Kidney tubule cell (primary cell): ENCODE measurements at places on chromosomes 6 and 20.

DNA sequence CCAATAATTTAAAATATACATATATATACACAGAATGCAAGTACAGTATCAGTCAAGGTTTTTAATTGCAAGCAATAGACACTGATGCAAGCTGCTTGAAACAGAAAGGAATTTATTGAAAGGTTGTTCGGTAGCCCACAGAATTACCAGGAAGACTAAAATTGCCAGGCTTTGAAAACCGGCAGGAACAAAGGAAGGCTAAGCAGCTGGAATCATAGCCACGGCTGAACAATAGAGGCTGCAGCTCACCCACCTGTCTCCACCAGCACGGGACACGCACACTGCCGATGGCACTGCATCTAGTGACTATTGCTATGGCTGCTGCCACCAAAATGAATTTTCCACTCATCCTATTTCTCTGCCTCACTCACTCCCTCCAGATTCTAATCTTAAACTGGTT is 22.0 kb upstream of the L3MBTL3 start:
- DNase-seq = no peak

DNA sequence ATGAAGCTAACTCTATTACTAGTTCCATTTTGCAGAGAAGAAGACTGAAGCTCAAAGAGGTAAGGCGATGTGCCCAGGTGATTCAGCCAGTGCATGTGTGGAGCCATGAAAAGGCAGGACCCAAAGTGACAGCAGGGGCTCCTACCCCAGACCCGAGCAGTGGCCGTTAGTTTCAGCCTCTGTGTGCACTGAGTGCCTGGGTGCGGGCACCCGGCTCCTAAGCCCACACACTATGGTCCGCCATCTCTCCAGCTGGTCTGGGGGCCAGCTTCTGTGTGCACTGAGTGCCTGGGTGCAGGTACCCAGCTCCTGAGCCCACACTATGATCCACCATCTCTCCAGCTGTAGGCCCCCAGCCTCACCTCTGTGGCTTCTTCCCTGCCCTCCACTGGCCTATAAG is 123.5 kb upstream of the CST7 start:
- no peak for DNase-seq

GRCh38 chr6:25056130-25056529 is 120.4 kb upstream of the RIPOR2 start:
- no peak for DNase-seq

- no peak for DNase-seq
These were observed 39.5 kb downstream of the PIGU start for GRCh38 chr20:34637245-34638038.

DNA sequence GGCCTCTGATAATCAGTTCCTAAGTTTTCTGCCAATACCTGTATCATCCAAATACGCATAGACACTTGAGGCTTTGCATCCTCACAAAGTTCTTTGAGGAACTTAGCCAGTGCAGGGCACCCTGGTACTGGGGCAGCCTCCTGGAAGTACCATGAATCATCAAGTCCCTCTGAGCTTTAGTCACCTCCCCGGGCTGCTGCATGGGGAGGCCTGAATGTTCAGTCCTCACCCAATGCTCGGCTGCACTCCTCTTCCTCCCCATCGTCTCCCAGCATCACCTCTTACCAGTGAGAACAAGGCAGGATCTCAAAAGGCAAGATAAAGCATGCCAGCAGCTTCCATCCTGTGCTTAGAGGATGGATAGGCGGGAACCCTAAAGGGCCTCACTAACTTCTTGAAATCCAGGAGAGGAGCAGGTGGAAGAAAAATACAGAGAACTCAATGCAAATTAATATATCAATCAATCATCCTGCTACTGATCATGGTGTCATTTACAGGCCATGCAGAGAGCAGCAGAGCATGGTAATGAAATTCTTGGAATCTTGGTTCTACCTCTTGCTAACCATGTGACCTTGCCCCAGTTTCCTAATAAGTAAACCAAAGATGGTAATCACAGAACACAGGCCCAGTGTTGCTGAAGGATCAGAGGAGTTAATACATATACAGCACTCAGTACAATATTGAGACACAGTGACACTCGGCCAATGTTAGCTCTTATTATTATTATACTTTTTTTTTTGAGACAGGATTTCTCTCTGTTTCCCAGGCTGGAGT is 4.7 kb upstream of the CCN6 start:
- peak; percentile 92 for DNase-seq

DNA sequence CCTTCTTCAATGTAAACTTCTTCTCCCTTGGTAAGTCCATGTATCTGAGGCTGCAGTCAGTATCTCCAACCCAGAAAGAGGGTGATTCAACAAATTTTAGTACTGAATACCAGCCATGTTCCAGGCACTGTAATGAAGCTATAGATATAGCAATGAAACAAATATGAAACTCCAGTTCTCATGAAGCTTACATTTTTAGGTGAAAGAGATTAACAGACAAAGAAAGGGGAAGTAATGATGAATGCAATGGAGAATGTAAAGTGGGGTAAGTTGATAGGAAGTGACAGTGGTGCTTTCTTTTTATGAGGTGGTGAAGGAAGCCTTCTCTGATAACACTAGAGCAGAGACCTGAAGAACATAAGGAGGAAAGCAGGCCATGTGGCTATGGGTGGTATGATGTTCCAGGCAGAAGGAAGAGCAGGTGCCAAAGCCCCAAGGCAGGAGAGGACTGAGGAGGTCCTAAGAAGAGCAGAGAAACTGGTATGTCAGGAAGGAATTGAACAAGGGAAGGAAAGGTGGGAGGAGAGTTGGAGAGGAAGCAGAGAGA is 143.6 kb downstream of the TFAP2B start:
- no peak for DNase-seq

DNA sequence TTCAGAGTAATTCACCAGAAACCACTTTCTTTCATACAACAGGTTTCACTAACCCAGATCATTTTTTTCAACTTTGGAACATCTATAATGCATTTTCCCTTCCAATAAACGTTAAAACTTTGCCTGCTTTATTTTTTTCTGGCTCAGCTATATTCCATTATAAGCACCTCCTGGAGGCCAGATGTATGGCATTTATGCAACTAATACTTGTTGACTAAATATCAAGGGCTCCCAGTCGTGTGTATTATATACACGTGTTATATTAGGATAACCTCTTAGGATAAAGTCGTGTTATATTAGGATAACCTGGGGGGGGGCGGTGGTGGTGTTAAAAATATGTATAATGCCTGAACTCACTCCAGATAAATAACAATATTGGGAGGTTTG is 6.7 kb downstream of the OPN5 start:
- DNase-seq = no peak

DNA sequence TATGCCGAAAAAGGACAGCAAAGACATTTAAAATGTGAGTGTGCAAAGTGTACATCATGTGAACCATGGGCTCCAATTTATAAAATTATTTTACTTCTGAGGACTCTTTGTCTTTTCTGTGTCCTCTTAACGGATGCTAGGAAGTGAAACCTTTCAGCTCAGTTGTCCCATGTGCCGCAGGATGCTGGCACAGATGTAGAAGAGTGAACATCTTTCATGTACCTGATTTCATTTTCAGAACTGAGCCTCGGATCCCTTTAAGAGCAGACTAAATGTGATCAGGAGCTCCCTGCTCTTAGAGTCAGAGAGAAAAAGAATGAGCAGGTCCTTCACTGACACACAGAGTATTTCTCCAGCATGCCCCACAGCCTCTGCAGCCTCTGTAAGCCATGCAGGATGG is 27.6 kb upstream of the FUCA2 start:
- no peak for DNase-seq

- DNase-seq = peak; percentile 41
These were observed 142.6 kb upstream of the ZNF217 start for GRCh38 chr20:53736122-53736756.

- DNase-seq = no peak
These were observed 1.3 kb upstream of the L3MBTL1 start for GRCh38 chr20:43506238-43506637.

DNA sequence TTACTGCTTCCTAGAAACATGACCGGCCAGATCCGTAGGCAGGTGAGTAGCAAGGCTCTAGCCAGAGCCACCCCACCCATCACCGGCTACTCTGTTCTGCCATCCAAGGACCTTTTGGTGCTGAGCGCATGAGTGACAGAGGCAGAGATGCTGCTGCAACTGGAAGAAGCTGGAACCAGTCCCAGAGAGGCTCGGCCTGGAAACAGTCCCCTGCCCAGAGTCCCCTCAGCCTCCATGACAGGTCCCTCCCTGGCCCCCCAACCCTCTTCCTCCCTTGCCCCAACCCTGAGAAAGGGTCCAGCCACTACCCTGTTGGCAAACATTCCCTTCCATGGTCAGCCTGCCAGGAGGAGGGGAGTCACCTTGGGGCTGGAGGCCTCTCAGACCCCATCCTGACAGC is 31.9 kb downstream of the BPIFB4 start:
- no peak for DNase-seq

DNA sequence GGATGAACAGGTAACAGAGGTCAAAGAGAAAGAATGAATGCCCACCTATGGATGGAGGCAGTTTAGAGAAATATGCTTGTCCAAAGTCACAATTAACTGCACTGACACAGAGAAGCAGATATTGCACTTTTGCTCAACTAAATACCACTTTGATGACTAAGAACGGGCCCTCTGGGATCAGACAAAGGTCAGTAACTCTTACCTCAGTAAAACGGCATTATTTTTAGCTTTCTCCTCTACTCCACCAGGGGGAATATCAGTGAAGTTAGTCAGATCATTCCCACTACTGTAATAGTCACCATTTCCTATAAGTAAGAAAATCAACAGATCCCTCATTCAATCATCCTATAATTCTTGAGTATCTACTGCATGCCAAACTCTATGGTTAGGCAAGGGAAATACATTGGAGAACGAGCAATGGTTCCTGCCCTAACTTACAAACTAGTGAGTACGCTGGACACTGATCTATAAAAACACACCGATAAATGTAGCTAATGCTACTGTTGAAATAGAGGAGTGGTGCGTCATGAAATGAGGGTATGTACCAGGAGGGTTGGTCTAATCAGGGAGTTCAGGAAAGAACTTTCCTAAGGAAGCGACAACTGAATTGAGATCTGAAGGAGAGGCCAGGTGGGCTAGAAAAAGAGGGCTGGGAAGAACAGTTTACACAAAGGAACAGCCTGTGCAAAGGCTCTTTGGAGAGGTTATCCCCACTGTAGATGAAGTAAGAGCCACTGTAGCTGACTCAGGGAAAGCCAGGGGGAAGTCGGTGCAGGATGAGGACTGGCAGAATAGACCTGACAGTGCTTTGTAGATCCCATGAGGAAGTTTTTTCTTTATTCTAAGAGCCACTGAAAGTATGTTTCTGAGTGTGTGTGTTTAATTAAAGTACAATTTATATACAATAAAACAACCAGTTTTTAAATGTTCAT is 9.2 kb downstream of the ECI2 start:
- peak; percentile 93 for DNase-seq

- DNase-seq = no peak
These were observed 92.9 kb downstream of the RAMACL start for GRCh38 chr6:166493427-166494100.

GRCh38 chr20:39112178-39112743 is 150.1 kb downstream of the DHX35 start:
- peak; percentile 61 for DNase-seq

GRCh38 chr20:24360531-24360930 is 108.9 kb upstream of the SYNDIG1 start:
- DNase-seq = no peak

DNA sequence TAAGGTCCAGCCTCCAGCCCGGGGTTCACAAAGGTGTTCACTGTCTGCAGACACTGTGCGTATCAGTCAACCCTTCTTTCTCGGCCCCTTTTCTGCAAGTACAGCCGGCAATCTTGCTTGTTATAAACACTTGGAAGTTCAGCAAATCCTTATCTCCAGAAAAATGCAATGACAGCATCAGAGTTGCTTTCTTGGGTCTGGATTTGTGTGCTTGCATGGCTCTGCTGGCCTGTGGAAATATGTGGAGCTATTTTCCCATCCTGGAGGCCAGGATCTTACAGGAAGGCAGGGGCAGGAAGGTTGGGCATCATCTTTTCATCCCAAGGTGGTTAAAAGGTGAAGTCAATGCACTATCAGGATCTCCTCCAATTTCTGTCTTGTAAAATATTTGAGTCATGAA is 100.3 kb downstream of the SMOC2 start:
- no peak for DNase-seq

- peak; percentile 10 for DNase-seq
These were observed 869.7 kb downstream of the PHF3 start for GRCh38 chr6:64505312-64505711.

- DNase-seq = no peak
These were observed 15.9 kb downstream of the KIZ start for GRCh38 chr20:21141825-21142224.

DNA sequence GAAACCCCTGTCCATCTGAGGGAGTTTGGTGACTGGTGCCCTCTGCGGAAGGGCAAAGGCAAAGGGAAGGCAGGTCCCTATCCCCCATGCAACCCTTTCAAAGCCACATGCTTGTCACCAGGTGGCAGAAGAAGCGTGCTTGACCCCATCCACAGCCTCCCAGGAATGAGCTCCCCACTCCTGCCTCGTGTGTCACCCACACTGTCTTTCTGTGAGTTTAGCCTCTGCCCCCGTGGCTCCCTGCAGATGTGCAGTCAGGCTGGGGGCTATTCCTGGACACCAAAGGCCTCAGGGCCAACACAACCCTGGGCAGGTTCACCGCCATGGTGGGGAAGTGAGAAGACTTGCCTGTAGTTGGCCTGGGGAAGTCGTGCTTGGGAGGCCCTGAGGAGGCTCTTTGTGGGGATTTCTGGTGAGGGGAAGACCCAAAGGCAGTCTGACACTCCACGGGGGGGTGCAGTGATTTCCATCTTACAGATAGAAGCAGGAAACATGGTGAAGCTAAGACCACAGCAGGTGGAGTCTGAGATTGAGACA is 16.6 kb upstream of the PCMTD2 start:
- no peak for DNase-seq

GRCh38 chr6:36643977-36644376 is 34.5 kb upstream of the CDKN1A start:
- DNase-seq = no peak

DNA sequence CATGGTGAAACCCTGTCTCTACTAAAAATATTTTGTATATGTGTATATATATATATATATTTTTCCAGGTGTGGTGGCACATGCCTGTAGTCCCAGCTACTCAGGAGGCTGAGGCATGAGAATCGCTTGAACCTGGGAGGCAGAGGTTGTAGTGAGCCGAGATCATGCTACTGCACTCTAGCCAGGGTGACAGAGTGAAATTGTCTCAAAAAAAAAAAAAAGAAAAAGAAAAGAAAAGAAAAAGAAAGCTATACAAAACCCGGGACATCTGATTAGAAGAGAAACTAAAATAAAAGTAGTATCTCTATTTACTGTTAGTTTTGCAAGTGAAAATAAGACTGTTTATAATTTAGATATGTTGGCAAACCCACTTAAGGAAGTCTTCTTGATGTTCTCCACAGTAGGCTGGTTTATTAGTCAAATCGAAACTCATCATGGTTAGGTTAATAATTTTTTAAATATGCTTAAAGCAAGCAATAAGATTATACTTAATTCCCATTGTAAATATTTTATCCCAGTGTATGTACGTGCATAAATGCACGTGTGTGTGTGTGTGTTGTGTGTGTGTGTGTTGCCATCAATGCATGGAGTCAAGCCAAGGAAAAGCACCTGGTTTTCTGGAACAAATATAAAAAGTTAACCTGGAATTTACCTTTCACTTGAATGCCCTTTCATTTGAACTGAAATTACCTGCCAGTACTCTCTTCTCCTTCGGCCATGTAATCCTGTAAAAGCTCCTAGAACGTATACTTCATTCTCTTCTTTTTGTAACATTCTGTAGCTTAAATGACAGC is 7.1 kb downstream of the VNN2 start:
- no peak for DNase-seq
